ENCODE measurements at places on chromosomes 12 and 14.

- no peak for DNase-seq
These were observed 23.2 kb downstream of the NGDN start for GRCh38 chr14:23492618-23493272.

DNA sequence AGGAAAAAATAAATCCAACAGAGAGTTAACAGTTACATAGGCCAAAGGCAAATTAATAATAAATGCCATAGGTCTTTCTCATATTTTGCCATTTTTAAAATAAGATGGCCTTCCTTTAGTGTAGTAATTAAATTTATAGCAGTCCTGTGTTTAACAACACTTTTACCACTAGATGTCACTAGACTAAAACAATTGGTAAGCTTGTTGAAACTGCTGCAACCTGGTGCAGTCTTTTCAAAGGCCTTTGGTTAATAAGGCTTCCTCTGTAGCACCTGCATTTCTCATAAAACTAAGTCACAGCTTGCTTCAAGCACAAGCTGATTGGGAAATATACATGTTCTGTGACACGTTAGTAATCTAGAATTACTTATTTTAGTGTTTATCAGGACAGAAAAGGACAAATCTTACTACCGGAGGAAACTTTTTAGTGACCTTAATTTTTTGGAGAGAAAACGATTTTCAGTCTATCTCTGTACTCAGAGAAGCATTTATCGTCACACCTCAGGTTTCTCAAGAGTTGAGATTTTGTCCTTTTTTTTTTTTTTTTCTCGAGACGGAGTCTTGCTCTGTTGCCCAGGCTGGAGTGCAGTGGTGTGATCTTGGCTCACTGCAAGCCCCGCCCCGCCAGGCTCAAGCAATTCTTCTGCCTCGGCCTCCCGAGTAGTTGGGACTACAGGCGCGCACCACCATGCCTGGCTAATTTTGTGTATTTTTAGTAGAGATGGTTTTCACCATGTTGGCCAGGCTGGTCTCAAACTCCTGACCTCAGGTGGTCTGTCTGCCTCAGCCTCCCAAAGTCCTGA, 20.0 kb downstream of the BORCS5 start:
- DNase-seq = peak; percentile 82

DNA sequence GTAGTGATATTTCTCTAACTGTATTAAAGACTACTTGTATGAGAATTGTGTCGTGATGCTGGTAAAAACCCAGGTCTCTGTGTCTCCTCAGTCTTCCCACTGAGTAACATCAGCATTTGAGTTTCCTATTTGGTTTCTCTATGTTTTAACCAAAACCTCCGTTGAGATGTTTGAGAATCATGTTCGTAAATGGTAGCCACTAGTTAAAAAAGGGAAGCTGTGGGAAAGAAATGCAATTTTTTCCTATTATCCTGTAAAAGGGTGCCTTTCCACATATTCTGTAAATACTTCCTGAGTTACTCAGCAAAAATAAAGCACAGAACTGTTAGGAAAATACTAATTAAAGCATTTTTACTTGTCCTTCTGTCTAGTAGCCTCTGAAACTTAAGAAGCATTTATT, 7.0 kb downstream of the CLEC1B start:
- no peak for DNase-seq

- DNase-seq = no peak
These were observed 259.8 kb downstream of the NUAK1 start for GRCh38 chr12:105878964-105879363.

GRCh38 chr12:69835081-69835480, 10.1 kb downstream of the MYRFL start:
- no peak for DNase-seq

GRCh38 chr12:106251631-106252455, 4.0 kb upstream of the CKAP4 start:
- DNase-seq = peak; percentile 12

DNA sequence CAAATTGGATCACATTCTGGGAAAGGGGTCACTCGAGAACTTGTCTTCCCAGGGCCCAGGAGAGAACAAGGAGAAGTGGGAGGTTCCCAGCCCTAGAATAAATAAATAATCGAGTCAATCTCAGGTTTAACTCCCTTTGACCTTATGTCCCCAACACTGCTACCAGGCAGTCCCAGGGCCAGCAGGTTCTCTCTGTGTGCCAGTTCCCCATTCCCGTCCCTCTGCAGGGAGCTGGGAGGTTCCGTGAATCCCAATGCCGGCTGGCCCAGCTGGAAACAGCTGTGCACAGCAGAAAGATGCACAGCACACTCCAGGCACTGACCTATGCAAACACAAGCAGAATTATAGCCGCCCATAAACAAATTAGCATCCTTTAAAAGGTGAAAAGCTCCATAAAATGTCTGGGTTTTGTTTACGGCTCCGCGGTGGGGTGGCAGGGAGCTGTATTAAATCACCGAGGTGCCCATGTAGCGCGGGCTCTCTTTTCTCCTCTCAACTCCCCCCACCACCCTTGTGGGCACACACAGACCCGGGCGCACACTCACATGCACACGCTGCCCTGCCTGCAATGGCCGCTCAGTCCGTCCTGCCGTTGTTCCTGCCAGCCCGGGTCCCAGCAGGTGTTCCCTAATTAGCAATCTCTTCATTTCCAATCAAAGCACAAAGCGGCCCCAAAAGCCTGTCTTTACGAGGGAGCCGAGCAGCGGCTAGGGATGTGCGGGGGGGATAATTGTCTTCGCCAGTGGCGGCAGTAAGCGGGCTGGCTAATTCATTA, 46.6 kb upstream of the ESRRB start:
- DNase-seq = peak; percentile 87

DNA sequence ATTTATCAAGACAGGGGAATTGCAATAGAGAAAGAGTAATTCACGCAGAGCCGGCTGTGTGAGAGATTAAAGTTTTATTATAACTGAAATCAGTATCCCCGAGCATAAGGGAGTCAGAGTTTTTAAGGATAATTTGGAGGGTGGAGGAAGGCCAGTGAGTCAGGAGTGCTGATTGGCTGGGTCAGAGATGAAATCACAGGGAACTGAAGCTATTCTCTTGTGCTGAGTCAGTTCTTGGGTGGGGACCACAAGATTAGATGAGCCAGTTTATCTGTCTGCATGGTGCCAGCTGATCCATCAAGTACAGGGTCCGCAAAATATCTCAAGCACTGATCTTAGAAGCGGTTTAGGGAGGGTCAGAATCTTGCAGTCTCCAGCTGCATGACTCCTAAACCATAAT, 96.6 kb downstream of the CCDC60 start:
- DNase-seq = no peak

DNA sequence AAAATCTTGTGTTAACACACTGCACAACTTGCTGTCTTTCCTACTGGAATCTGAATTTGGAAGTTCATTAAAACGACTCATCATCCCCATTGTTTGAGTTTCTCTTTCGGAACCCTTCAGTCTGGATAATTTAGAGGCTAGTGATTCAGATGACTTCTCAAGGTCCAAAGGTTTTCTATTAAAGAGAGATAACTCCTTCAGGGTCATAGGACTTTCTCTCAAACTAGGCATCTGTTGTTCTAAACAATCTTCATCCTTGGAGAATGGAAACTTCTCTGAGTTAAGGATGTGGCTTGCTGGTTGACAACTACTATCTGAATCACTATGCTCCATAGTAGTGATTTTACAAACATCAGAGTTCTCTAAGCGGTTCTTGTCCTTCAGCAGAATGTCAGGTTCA, 4.4 kb downstream of the MLH3 start:
- no peak for DNase-seq

GRCh38 chr12:85260447-85260846, 19.6 kb upstream of the ALX1 start:
- no peak for DNase-seq

GRCh38 chr12:3571323-3571722, 80.3 kb downstream of the PRMT8 start:
- DNase-seq = no peak

DNA sequence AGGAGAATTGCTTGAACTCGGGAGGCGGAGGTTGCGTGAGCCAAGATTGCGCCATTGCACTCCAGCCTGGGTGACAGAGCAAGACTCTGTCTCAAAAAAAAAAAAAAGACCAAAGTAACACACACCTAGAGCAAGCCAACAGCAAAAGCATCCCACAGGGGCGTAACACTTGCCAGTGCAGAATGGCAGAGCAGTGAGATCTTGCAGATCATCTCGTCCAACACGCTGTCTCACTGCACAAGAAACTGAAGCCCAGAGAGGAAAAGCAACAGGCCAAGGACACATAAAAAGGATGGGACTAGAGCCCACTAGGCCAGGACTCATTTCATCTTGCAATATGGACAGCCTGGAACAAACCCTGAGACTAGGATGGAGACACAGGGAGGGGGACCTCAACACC, 12.7 kb upstream of the KRT78 start:
- no peak for DNase-seq

All from neural progenitor cell (in vitro differentiated cells).